Stimulated activated CD4-positive, alpha-beta T cell treated with anti-CD3 and anti-CD28 coated beads, TNF-alpha, amount 100 ng/mL, for 1 hour (primary cell): ENCODE measurements at places on chromosomes 1 and 21.

GRCh38 chr1:203268901-203269653 is 36.2 kb upstream of the BTG2 start:
- no peak for DNase-seq

DNA sequence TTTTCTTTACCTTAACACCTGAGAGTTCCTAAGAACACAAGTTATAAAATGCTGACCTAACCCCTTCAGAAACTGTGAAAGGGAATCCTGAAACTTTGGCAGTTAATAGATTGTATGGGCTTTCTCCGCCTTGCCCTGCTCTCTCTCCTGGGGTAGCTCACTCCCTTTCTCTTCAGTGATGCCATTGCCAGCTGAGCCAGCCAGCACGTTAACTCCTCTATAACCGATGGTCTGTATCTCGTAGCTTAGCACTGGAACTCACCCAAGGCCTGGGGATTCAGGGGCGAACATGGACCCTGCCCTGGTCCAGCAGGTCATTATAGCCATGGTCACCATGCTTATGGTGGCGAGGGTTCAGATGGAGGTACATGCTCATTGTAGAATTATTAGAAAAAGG is 40.7 kb downstream of the TRAPPC10 start:
- no peak for DNase-seq

GRCh38 chr1:161273402-161273801 is 14.9 kb downstream of the PCP4L1 start:
- no peak for DNase-seq

- no peak for DNase-seq
These were observed 21.2 kb upstream of the EPRS1 start for GRCh38 chr1:220067269-220068204.

- DNase-seq, result no peak
These were observed 20.8 kb upstream of the TLCD4 start for GRCh38 chr1:95096218-95096841.
